Stimulated activated CD4-positive, alpha-beta T cell treated with anti-CD3 and anti-CD28 coated beads, Interleukin-2, amount 100 ng/mL, for 24 hours (primary cell): ENCODE measurements at places on chromosomes 12 and 14.

GRCh38 chr12:29050503-29050902 lies 98.6 kb upstream of the FAR2 start:
- no peak for DNase-seq

GRCh38 chr12:66196806-66197205 lies 7.8 kb downstream of the IRAK3 start:
- DNase-seq, result no peak

- no peak for DNase-seq
Measured at GRCh38 chr12:48882315-48882687, 16.6 kb upstream of the RND1 start.

DNA sequence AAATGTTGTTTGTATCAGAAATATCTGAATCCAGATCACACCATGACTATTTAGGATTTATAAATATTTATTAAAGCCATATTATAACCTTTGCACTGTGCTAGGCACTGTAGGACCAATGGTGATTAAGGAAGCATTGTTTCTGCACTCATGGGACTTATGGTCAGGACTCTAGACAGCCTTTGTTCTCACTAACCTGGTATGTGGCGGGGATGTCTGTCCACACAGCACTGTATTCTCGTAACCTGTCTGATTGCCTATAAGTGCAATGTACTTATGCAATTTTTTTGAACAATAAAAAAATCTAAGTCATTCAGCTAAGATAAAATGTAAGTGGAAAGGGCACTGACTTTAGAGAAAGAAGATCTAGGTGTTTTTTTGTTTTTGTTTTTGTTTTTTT lies 6.7 kb upstream of the SSPN start:
- DNase-seq, result no peak

- peak; percentile 80 for DNase-seq
Measured at GRCh38 chr14:51780006-51780692, 80.3 kb upstream of the GNG2 start.

DNA sequence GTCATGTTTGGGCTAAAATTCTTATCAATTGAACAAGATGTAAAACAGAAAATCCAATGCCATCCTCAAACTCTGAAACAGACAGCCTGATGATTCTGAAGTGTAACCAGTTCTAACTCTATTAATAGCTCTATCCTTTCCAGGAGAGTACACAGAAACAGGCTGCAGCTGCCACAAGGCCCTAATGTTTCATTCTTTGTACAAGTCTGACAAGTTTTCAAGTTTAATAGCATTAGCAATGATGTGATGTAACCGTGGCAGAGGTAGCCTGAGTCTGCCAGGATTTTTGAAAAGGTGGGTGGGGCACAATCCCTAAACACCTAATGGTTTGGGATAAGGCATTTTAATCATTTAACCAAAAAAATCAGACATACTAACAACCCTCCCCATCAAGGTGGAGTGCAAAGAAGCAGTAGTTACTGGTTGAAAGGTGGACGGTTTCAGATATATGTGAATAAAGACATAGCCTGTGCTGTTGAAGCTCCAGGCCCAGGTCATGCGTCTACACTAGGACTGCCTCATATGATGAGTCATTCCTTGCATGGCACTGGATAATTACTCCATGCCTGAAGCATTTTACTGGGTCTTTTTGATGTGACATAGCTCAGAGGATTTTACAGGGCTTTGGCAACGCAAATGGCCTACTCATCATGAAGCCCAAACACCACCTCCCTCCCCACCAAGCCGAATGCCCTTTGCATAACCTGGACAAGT lies 145.1 kb upstream of the GRIP1 start:
- no peak for DNase-seq

DNA sequence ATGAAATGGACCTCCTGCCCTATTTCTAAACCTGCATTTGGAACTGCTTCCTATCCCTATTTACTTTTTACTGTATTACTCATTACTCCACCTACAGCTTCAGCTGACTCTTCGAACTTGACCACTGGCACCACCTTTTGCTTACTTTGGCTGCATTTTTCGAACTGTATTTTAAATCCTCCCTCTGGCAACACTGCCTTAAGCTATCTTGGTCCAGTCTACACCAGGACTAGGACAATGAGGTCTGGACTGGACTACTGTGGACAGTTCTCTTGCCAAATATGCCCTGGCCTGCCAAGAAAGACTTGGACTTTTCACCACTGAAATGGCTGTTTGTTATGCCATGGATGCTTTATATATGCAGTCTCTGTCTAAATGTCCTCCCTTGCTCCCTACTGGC lies 328.1 kb downstream of the BTG1 start:
- DNase-seq, result no peak
